Endothelial cell of umbilical vein (primary cell): ENCODE measurements at places on chromosomes 6 and 20. TPM values are rescaled to one million over a fixed set of nuclear protein-coding genes. Genes with fewer than 3 reads are reported as not detected.
A peak's percentile ranks its signal among the peaks of the same experiment; 100 is the strongest.

GRCh38 chr6:42313941-42314570 lies 96.4 kb upstream of the MRPS10 start:
- no peak for DNase-seq

DNA sequence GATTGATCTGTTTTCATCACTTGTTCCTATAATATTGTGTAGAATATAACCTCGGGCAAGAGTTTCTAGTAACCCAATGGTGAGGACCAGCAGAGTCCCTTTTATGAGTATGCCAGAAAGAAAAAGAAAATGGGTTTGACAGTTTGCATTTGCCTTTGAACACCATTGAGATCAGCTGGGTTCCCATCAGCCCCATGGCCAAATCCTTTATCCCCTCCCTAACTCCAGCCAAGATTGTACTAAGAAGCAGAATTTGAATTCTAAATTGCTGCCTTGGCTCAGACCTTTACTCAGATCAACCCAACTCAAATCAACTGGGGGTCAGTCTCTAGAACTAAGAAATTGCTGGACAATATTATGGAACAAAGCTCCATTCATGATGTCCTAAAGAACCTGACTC lies 187.4 kb downstream of the TBC1D7 start:
- DNase-seq: no peak

DNA sequence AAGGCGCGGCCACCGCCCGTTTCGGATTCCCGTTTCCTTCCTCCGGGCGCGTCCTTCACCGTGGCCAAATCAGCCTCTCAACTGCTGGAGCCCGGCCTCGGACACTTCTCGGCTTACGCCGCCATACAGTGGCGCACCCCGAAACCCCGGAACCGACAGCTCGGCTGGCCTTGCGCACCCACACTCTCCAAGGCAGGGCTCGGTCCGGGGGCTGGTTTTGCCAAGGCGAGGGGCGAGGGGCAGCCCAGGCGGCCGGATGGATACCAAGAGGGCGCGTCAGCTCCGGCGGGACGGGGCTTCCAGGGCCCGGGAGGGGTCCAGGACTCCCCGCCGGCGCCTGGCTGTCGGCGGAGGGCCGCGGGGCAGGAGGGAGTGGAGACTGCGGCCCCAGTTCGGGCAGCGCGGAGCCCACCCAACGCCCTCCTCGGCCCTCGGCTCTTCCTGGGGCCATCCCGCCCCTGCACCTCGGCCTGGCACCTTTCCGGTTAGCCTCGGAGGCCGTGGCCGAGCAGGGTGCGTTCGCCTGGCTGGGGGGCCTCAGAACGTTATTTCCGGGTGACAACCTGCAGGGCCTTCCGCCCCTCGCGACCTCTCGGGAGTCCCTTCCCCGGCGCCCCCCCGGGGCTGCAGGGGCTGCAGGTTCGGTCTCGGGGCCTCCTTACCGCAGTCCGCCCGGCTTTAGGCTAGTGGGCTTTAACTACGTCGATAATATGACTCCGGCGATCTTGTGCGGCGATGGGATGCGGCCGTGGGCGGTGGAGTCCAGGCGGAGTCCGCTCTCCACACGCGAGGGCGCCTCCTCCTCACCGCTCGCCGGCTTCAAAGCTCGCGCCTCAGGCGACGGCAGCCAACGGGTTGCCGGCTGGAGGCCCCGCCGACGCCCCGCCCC lies 697 bp upstream of the CEP43 start:
- peak; percentile 16 for DNase-seq

- DNase-seq: no peak
Measured at GRCh38 chr20:42376131-42376530, 758.0 kb upstream of the CHD6 start.

GRCh38 chr6:137731960-137732616 lies 135.0 kb upstream of the TNFAIP3 start:
- DNase-seq: peak; percentile 44

The PTCRA gene
- polyA plus RNA-seq: 0.13 TPM in 1 of 2 replicates, not detected in the other

The TNFRSF21 gene
- polyA plus RNA-seq: 24.9 and 26.0 TPM in 2 replicates

The DEFB129 gene
- polyA plus RNA-seq: not detected in 2 replicates
